PC-3 (cell line): ENCODE measurements at places on chromosomes 3 and 15. TPM values are rescaled to one million over a fixed set of nuclear protein-coding genes. Genes with fewer than 3 reads are reported as not detected.
A peak's percentile ranks its signal among the peaks of the same experiment; 100 is the strongest.

GRCh38 chr3:161800985-161801559, 304.5 kb downstream of the OTOL1 start:
- no peak for DNase-seq

- peak; percentile 72 for DNase-seq
These were observed 144.6 kb upstream of the TMCO5A start for GRCh38 chr15:37789881-37790280.

GRCh38 chr15:64634027-64634426, 141.4 kb downstream of the RBPMS2 start:
- DNase-seq: no peak

GRCh38 chr15:61671736-61672135, 388.5 kb downstream of the VPS13C start:
- no peak for DNase-seq

DNA sequence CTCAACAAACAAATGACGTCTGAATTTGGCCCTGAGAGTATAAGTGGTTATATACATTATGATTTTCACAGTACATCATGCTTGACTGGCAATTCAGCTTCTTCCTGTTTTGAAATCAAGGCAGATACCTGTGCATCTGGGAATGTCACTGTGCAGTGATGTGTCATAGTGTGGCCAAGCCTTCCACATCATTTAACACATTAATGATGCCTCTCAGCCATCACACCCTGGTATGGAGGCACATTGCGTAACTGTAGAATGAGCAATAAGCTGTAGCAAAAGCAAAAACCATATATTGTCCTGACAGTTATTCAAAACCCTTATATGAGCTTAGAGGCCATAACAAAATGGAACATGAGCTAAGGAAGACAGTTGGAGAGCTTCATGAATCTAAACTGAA, 246.0 kb downstream of the EPHA3 start:
- peak; percentile 88 for DNase-seq

GRCh38 chr15:87227846-87228245, 1028.7 kb downstream of the NTRK3 start:
- no peak for DNase-seq

GRCh38 chr15:59307165-59307537, 65.5 kb downstream of the MYO1E start:
- DNase-seq: no peak

DNA sequence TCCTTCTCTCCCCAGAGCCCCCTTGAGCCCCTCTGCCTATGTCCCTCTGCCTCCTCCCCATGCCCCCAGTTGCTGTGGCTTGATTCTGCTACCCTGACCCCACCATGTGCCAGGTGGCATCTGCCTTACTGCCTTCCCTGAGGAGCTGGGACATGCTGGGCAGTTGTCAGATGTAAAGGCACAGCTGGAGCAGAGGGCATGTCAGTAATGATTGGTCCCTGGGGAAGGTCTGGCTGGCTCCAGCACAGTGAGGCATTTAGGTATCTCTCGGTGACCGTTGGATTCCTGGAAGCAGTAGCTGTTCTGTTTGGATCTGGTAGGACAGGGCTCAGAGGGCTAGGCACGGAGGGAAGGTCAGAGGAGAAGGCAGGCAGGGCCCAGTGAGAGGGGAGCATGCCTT, 3.5 kb upstream of the PPCDC start:
- no peak for DNase-seq

GRCh38 chr15:41285285-41285684, 47.1 kb downstream of the OIP5 start:
- DNase-seq: no peak

- no peak for DNase-seq
These were observed 61.7 kb downstream of the SLC12A1 start for GRCh38 chr15:48267766-48268165.

- no peak for DNase-seq
These were observed 90.7 kb downstream of the KLHL25 start for GRCh38 chr15:85704066-85704465.

GRCh38 chr3:117774130-117774529, 1064.6 kb downstream of the TUSC7 start:
- DNase-seq: no peak

GRCh38 chr3:54671511-54671910, 256.3 kb downstream of the LRTM1 start:
- no peak for DNase-seq

DNA sequence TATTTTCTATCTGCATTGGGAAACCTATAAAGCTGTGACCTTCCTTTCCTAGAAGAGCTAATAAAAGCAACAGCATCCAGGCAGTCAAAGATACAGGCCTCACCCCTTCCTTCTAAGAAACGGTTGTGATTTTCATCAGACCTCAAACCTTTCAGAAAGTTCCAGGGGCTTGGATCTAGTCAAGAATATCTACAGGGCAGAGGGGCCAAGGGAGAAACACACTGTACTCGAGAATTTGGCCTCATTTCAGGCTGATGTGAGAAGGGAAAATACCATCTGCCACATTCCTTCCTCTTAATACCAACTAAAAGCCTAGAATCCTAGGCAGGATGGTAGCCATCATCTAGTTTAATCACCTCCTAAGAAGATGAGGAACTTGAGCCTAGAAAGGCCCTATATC, 24.5 kb upstream of the BCL6 start:
- DNase-seq: no peak

DNA sequence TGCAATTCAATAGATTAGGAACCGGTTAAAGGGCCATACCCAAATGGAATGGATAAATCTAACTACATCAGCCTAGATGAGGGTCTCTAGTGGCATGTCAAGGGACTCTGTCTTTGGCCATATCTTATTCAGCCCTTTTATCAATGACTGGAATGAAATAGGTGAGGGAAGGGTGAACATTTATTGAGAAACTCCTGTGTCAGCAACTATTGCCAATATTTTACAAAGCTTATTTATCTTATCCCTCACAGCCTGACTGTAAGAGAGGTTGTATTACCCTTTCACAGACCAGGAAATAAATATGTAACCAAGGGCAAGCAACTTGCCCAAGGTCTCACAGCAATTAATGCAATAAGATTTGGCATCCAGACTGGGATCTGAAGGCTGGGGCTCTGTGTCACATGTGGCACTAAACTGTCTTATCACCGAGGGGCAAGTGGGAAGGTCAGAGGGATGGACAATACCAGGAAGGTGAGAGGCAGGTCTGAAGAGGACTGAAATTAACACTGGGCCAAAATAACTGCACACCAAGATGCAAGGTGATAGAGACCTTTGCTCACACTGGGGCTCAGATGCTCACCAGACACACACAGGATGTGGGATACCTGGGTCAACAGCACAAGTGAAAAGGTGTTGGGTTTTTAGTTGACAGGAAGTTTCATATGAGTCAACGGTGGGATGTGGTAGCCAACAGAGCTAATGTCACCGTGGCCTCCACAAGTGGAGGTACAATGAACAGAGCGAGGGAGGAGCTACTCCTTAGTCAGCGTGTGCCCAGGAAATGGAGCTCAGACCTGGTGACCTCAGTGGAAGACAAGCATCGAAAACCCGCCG, 261.3 kb downstream of the RPLP1 start:
- peak; percentile 92 for DNase-seq

DNA sequence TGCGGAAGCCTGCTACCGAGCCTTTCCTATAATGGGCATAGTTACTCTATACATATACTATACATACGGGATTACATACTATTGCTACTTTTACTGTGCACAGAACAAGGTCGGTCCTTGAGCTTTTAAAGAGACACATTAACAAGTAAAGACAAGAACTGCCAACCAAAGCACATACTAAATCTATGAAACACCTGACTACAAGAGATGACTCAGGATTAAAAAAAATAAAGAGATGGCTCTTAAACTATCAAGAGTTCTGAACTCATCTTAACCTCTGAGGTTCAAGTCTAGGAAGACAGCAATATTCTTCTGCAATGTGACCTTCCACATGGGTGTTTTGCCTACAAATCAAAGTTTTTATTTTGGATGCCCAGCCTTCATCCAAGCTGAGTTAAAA, 106.8 kb downstream of the TNIK start:
- peak; percentile 53 for DNase-seq

DNA sequence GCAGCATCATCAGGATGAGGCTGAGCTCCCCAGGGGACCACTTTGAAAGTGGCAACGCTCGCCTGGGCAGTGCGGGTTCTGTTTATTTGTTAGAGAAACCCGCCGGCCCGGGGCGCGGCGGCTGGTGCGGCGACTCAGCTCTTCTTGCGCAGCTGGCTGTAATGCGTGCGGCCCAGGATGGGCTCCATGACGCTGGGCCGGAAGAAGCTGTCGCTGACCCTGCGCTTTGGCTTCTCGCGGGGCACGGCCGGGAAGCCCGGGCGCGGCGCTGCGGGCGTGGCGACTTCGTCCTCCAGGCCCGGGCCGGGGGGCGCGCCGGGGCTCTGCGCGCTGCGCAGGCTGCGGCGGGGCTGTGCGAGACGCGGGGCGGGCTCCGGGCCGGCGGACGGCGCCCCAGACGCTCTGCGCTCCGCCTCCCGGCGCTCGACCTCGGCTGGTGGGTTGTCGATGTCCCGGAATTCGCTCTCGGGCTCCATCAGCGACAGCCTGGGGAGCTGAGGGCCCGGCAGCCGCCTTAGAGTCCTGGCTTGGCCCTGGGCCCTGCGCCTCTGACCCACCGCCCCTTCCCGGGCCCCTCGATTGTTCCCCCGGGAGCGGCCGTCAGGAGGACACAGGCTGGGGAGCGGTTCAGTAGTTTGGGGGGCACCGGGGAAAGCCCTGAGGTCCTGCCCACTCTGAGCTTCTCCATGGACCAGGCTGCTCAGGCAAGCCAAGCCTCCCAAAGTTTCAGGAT, 10.3 kb upstream of the KIF7 start:
- peak; percentile 55 for DNase-seq

- no peak for DNase-seq
These were observed 462.6 kb downstream of the PDCD6IP start for GRCh38 chr3:34261001-34261385.

DNA sequence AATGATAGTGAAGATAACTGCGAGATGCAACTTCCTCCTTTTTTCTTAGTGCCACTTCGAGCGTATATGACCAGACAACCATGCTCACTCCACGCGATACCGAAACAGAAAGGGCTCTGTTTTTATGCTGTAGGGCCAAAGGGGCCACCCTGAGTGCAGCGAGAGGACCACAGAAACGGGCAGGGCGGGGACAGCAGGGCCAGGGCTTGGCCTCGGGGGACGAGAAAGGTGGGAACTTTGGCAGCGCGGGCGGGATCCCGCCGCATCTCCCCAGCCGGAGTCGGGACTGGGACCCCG, 483 bp downstream of the VPS13C start:
- peak; percentile 17 for DNase-seq

- DNase-seq: peak; percentile 8
These were observed 72.9 kb downstream of the EPHA3 start for GRCh38 chr3:89180334-89180733.

DNA sequence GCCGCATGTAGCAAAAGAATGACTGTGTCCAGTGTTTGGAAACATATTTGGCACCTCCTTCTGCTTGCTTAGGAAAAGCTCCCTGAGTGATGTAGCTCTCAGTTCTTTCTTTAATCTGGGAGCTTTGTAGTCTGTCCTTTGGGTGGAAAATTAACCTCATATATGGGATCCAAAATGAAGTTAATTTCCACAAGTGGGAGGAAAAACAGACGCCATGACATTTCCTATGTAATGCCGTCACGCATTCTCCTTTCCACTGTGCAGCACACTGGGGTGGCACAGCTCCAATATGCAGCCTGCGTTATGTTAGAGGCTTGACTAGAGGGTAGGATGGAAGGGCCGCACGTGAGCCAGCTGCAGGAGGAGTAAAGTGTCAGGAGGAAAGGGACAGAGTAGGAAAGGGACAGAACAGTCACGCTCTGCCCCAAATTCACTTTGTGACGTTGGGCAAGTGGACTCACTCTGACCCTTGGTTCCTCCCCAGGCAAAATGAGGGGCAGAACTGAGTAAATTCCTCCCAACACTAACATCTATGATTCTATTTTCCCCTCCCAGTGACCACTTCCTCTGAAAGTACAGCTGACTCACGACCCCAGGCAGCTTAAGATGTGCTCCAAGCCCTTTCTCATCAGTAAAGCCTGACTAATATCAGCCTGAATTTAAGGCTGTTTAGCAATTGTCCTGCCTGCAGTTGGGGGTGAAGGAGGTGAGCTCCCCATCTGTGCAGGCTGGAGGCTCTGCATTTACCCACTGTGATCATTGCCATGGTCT, 176.5 kb upstream of the PFN2 start:
- peak; percentile 88 for DNase-seq

DNA sequence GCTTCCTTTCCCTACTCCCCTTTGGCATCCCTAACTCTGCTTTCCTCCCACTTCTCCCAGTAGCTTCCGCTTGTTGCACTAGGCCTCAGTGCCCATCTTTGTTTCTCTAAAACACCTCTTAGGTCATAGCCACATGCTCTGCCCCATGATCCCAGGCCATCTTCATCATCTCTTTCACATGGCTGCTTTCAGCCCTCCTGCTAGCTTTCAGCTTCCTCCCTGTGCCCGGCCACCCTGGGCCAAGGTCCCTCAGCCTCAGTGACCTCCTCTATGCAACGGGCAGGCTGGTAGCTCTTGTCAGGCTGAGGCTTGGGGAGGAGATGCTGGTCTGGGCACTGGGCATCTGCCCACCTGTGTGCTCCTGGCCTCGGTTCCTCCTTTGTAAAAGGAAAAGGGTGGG, 2.3 kb downstream of the PLEKHO2 start:
- DNase-seq: no peak

DNA sequence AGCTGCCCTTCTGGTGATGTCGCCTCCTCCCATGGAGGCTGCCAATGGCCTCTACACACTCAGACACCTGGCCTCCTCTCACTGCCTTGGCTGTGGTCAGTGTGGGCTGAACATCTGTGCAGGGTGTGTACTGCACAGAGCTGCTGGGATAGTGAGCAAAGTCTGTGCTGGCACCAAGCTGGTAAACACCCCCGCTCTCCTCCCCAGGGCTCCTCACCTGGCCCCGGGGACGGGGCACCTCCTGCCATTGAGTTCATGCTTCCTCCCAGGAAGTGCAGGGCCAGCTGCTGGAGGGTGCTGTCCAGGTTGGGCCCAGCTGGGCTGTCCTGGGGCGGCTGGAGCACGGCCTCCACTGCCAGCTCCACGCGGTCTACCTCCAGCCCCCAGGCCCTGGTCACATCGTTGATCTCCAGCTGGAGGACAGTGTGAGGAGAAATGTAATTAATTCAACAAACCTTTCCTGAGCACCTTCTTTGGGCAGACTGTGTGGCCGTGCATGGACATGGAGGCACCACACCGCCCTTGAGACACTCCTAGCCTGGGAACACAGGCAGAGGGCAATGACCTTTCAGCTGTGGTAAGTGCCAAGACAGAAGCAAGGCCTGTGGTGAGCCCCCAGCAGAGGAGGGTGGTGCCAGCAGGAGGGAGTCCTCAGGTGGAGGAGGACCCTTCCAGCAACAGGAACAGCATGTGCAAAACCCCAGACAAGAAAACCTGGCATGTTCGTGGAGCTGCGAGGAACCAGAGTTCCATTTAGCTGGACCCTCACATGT, 6.8 kb downstream of the STOML1 start:
- no peak for DNase-seq

The EIF4A2 gene
- 204 and 233 TPM in 2 replicates for total RNA-seq

The IRAK2 gene
- 4.7 and 5.5 TPM in 2 replicates for total RNA-seq

The ACSBG1 gene
- 0.36 and 0.40 TPM in 2 replicates for total RNA-seq

The CYP1A1 gene
- total RNA-seq: 2.3 and 2.5 TPM in 2 replicates

The QTRT2 gene
- total RNA-seq: 35.0 and 38.0 TPM in 2 replicates

The CLK3 gene
- 56.2 and 64.1 TPM in 2 replicates for total RNA-seq

The THSD4 gene
- 29.0 and 39.3 TPM in 2 replicates for total RNA-seq

The CFAP91 gene
- 0.17 and 1.1 TPM in 2 replicates for total RNA-seq

The DNAJA4 gene
- total RNA-seq: 1.3 and 5.4 TPM in 2 replicates
